NCI-H524 (cell line): ENCODE measurements at places on chromosomes 4 and X.

GRCh38 chr4:101727238-101727637 lies 63.3 kb upstream of the BANK1 start:
- DNase-seq: no peak

- no peak for DNase-seq
Observed at GRCh38 chrX:50430917-50431575, 39.6 kb downstream of the DGKK start.

GRCh38 chrX:129783291-129783713 lies 3.6 kb downstream of the SASH3 start:
- DNase-seq: no peak

DNA sequence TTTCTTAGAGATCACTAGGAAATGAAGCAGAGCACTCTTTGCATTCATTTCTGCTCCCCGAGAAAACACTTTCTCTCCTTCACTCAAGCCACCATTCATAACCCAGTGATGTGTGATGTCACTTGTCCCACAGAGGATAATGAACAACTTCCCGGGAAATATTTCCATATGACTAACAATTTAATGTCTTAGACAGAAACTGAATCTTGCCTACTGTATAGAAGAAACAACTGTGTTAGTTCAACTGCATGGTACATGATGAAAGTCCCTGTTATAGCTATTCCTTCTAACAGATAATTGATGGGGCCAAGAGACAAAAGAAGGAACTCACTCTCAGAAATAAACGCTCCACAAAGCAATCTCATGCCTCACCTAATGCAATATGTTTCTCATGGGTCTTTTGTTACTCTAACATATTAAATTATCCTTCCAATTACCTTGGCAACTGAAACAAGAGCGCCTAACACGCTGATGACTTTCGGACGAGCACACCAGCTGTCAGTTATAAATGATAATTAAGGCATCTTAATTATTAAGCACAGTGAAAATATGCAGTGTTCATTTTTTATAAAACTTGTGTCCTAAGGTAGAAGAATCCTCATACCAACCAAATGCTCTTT lies 113.7 kb upstream of the TLR3 start:
- DNase-seq: no peak
